Suprapubic skin (tissue), 4 donors: ENCODE measurements at places on chromosomes 3 and 15. TPM values are rescaled to one million over a fixed set of nuclear protein-coding genes. Genes with fewer than 3 reads are reported as not detected.

GRCh38 chr3:99939876-99940275 is 122.2 kb downstream of the CMSS1 start:
- no peak for DNase-seq

DNA sequence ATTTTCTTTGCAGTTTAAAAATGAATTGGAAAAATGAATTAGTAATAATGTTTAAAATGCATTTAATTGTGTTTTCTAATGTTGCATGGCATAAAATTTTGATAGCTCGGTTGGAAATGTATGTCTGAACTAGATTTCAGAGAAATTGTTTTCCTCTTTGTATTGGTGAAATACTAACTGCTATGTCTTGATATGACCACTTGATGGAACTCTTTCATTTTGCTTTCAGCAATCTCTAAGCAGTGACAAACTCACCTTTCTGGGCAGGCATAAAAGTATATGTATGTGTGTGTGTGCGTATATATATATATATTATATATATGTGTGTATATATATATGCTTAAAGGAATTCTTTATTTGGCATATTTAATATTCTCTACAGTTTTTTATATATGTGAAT is 239.3 kb upstream of the ZNF717 start:
- no peak for DNase-seq

The BUB1B gene
- total RNA-seq = 6.8 TPM

The CCR9 gene
- not detected for total RNA-seq
